ENCODE measurements at places on chromosomes 6 and 20. TPM values are rescaled to one million over a fixed set of nuclear protein-coding genes. Genes with fewer than 3 reads are reported as not detected.

The FAM135A gene
- total RNA-seq: 18.4 TPM

The TAGAP gene
- 1.7 TPM for total RNA-seq

The HLA-DMB gene
- 12.0 TPM for total RNA-seq

The NKAPL gene
- 3.7 TPM for total RNA-seq

The FOXA2 gene
- total RNA-seq: not detected

The RAET1L gene
- not detected for total RNA-seq

The DEFB124 gene
- total RNA-seq: not detected

- no peak overlapping the region for H3K27ac ChIP-seq
- DNase-seq: no peak
- no peak overlapping the region for H3K4me3 ChIP-seq
- no peaks in the 10 kb centered on the region for H3K36me3 ChIP-seq
- peaks cover 45% of the 10 kb centered on the region for H3K27me3 ChIP-seq
These were observed 5.8 kb upstream of the GATA5 start for GRCh38 chr20:62481425-62482145.

- no peaks in the 10 kb centered on the region for H3K36me3 ChIP-seq
- H3K4me3 ChIP-seq: no peak overlapping the region
- no peaks in the 10 kb centered on the region for H3K4me1 ChIP-seq
- no peak overlapping the region for H3K27ac ChIP-seq
- no peak for DNase-seq
These were observed 212.5 kb upstream of the GRIK2 start for GRCh38 chr6:101181006-101181405.

DNA sequence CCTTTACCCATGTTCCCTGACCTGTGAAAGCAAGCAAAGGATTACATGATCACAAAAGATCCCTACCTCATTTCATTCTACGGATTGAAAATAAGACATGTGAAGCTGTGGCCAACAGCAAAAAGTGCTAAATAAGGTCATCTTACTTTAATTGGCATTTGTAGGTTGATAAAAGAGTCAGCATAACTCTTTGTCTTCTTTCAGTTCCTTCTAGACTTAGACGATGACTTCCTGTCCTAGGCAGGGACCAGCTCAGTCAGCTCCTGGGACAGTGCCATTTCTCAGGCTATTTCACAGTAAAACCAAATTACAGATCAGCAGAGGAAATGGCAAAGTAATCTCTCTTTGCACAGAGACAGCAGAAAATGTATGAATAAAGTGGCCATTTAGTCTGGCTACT lies 480.7 kb downstream of the RFPL4B start:
- H3K4me1 ChIP-seq: no peaks in the 10 kb centered on the region
- H3K27ac ChIP-seq: no peak overlapping the region
- no peak for DNase-seq
- H3K36me3 ChIP-seq: no peaks in the 10 kb centered on the region

DNA sequence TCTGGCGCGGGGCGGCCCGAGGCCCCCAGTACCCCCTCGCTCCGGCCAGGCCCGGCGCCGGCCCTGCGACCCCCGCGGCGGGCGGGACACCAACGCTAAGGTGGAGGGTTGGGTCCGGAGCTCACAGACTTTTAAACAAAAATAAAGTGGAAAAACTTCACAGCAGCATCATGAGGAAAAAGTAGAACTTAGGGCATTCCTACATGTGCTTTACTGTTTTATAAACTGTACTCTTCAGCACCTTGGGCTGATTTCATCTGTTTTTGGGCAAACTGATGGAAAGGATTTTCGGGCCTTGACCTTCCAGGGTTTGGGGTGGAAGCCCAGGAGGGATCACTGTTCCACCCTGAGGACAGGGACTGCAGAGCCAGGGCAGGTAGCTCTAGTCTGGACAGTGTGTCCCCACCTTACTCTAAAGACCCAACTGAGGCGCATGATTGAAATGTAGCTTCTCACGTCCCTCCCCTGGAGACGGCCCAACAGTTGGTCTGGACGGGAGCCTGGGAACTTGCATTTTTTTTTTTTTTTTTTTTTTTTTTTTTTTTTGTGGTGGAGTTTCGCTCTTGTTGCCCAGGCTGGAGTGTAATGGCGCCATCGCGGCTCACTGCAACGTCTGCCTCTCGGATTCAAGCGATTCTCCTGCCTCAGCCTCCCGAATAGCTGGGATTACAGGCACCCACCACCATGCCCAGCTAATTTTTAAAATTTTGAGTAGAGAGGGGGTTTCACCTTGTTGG lies 740 bp downstream of the NELFCD start:
- DNase-seq: no peak
- peaks cover 49% of the 10 kb centered on the region for H3K4me1 ChIP-seq
- H3K27me3 ChIP-seq: no peaks in the 10 kb centered on the region
- H3K4me3 ChIP-seq: peak overlapping the region; percentile 73

GRCh38 chr6:1593286-1593957 lies 16.3 kb upstream of the FOXC1 start:
- no peak overlapping the region for H3K27ac ChIP-seq
- no peak for DNase-seq
- H3K27me3 ChIP-seq: peaks cover 30% of the 10 kb centered on the region
- H3K36me3 ChIP-seq: no peaks in the 10 kb centered on the region
- H3K4me1 ChIP-seq: peaks cover 10% of the 10 kb centered on the region
- no peak overlapping the region for H3K4me3 ChIP-seq

- H3K4me1 ChIP-seq: no peaks in the 10 kb centered on the region
- no peak overlapping the region for H3K4me3 ChIP-seq
- H3K27ac ChIP-seq: no peak overlapping the region
- no peaks in the 10 kb centered on the region for H3K36me3 ChIP-seq
- H3K27me3 ChIP-seq: no peaks in the 10 kb centered on the region
- DNase-seq: no peak
These were observed 574.2 kb downstream of the KHDRBS2 start for GRCh38 chr6:61711849-61712248.

GRCh38 chr6:45006893-45007292 lies 321.2 kb upstream of the RUNX2 start:
- no peak overlapping the region for H3K27ac ChIP-seq
- H3K36me3 ChIP-seq: no peaks in the 10 kb centered on the region
- DNase-seq: no peak
- H3K4me1 ChIP-seq: no peaks in the 10 kb centered on the region
- H3K27me3 ChIP-seq: no peaks in the 10 kb centered on the region

DNA sequence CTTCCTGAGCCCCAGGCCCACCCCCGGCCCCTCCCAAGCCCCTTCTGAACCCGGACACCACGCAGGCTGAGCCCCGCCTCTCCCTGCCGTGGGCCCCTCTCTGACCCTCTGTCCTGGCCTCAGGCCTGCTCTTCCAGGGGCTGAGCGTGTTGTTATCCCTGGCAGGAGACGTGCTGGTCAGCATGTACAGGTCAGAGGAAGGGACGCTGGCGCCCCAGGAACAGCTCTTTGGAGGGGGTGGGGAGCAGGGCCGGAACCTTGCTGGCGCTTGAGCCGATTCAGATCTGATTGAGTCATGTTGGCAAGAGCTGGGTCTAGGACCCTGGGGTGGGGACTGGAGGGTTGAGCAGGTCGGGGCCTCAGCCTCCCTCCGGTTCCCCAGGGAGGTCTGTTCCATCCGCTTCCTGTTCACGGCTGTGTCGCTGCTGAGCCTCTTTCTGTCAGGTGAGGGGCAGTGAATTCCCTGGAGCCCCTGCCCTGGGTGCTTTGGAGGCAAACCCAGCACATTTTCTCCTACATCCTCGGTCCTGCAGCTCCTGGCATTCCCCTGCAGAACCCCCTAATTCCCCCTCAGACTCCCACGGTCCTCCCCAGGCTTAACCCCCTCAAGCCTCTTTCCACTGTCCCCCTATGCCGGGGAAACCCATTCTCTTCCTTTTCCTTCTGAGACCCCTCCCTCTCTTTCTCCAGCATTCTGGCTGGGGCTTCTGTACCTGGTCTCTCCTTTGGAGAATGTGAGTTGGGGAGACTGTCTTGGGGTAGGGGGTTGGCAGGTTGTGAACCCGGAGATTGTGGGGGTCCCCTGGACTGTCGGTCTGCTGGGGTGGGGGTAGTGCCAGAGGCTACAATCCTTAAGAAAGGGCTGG lies 2.0 kb downstream of the SPAG4 start:
- peaks cover 5% of the 10 kb centered on the region for H3K36me3 ChIP-seq
- no peak for DNase-seq
- H3K4me3 ChIP-seq: peak overlapping the region; percentile 65
- no peaks in the 10 kb centered on the region for H3K27me3 ChIP-seq

GRCh38 chr6:81621816-81622395 lies 130.6 kb downstream of the TENT5A start:
- no peak for DNase-seq
- no peaks in the 10 kb centered on the region for H3K36me3 ChIP-seq
- no peaks in the 10 kb centered on the region for H3K27me3 ChIP-seq
- no peak overlapping the region for H3K27ac ChIP-seq

GRCh38 chr6:138945354-138945753 lies 42.7 kb downstream of the REPS1 start:
- no peak for DNase-seq
- no peak overlapping the region for H3K4me3 ChIP-seq
- H3K36me3 ChIP-seq: peaks cover 13% of the 10 kb centered on the region
- peaks cover 8% of the 10 kb centered on the region for H3K4me1 ChIP-seq

GRCh38 chr20:38776363-38776762 lies 28.1 kb downstream of the ACTR5 start:
- H3K4me1 ChIP-seq: no peaks in the 10 kb centered on the region
- no peak overlapping the region for H3K27ac ChIP-seq
- DNase-seq: no peak
- H3K4me3 ChIP-seq: no peak overlapping the region

DNA sequence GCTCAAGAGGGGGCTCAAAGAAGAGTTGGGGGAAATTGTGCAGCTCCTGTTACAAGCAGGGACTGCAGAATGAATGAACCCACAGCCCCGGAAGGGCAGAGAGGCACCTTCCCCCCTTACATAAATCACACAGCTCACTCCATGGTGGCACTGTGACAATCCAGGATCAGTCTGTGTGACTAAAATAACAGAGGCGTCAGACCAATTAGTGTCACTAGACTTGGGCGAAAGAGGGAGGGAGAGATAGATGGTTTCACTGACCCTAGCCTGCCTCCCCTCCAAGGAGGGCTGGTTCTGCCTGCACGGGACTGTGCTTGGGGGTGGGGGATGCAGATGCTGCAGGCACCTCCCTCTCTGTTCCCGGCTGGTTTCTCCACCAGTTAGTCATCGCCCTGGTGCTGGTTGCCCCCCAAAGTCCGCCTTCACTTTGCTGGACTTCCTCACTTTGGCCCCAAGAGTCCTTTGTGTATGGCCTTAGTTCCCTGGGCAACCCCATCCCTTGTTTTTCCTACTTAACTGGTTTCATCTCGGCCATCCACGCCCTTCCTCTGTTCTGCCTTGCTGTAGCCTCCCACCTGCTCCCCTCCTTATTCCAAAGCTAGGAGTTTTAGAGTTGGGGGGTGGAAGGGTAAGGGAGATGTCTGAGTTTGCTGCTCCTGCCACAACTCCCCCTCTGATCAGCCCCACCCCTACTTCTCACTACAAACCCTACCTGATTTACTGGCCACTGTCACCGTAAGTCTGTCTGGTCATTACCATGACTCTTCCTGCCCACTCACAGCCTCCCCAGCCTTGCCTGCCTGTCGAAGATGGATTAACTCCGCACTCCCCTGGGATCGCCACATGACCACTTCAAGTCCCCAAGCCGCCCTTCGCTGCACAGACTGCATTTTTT lies 17.7 kb downstream of the CCDC167 start:
- no peak overlapping the region for H3K4me3 ChIP-seq
- no peaks in the 10 kb centered on the region for H3K27me3 ChIP-seq
- H3K36me3 ChIP-seq: peaks cover 92% of the 10 kb centered on the region
- no peak overlapping the region for H3K27ac ChIP-seq
- no peak for DNase-seq

GRCh38 chr6:74735304-74735703 lies 470.5 kb downstream of the COL12A1 start:
- no peaks in the 10 kb centered on the region for H3K36me3 ChIP-seq
- no peak for DNase-seq
- peak overlapping the region; percentile 56 for H3K27ac ChIP-seq
- no peaks in the 10 kb centered on the region for H3K27me3 ChIP-seq
- no peaks in the 10 kb centered on the region for H3K4me1 ChIP-seq

- no peak for DNase-seq
- no peaks in the 10 kb centered on the region for H3K27me3 ChIP-seq
- H3K36me3 ChIP-seq: no peaks in the 10 kb centered on the region
- peak overlapping the region; percentile 55 for H3K27ac ChIP-seq
- H3K4me3 ChIP-seq: no peak overlapping the region
These were observed 99.0 kb upstream of the KCNG1 start for GRCh38 chr20:51121901-51122412.

DNA sequence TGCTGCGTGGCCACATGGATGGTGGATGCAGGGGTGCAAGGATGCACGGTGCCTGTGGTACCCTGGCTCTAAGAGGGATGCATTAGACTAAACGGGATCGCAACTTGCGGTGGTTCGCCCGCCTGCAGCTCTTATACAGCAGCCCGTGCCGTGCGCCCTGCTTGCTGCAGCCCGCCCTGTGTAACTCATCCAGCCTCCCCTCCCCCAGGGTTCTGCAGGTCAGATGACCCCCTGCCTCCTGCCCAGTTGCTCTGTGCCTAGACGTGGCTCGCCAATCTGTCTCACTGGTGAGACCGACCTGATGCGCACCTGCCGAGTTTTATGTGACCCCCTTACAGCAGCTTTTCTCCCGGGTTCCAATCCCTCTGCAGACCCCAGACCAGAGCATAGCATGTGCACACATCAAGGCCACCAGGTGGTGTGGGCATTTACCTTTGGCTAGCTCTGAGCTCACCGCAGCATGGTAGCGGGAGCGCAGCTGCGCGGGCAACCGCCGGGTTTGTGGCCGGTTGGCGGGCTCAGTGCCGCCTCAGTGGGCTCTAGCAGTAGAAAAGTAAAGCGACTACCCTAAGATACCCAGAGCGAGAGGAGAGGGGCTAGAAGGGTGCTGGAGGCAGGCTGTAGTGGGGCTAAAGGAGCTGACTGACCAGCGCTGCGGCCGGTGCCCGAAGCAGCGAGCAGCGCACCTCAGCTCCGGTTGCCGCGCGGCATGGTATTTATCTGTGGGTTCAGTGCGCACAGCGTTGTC lies 693 bp upstream of the GNAS-AS1 start:
- no peak overlapping the region for H3K27ac ChIP-seq
- H3K4me3 ChIP-seq: peak overlapping the region; percentile 47
- H3K27me3 ChIP-seq: peaks cover 9% of the 10 kb centered on the region
- H3K36me3 ChIP-seq: no peaks in the 10 kb centered on the region
- peaks cover 46% of the 10 kb centered on the region for H3K4me1 ChIP-seq

DNA sequence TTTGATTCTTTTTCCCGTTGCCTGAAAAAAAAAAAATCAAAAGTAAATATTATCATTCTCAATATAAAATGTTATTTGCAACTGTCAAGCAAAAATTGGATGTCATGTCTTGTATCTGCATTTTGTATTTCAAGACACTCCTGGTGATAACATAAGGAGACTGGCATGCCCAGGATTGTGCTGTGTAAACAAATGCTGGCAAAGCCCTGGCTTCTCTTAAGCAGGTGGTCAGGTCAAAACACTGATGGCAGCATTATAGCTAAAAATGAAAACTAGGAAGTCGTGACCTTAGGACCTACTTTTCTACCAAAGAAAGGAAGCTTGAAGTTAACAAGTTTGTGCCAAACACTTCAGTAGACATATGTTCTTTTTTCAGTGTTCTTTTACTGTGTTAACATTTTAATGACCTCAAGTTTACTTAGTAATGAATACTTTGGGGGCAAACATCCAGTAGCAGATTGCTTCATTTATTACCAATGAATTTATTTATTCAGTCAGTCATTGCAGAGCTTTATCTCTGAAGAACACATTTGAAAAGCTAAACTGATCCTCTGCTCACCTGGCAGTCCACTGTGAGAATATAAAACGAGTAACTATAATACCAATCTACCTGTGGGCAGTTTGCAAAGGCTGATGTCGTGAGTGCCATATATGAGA lies 243.1 kb upstream of the FLRT3 start:
- no peak for DNase-seq
- H3K36me3 ChIP-seq: no peaks in the 10 kb centered on the region
- H3K27ac ChIP-seq: no peak overlapping the region
- no peaks in the 10 kb centered on the region for H3K27me3 ChIP-seq
- H3K4me3 ChIP-seq: no peak overlapping the region

All from esophagus muscularis mucosa (tissue), 4 donors.